ENCODE measurements at places on chromosomes 7 and 10.

- DNase-seq = peak; percentile 25
Measured at GRCh38 chr7:120941064-120941463, 9.5 kb upstream of the ING3 start.

DNA sequence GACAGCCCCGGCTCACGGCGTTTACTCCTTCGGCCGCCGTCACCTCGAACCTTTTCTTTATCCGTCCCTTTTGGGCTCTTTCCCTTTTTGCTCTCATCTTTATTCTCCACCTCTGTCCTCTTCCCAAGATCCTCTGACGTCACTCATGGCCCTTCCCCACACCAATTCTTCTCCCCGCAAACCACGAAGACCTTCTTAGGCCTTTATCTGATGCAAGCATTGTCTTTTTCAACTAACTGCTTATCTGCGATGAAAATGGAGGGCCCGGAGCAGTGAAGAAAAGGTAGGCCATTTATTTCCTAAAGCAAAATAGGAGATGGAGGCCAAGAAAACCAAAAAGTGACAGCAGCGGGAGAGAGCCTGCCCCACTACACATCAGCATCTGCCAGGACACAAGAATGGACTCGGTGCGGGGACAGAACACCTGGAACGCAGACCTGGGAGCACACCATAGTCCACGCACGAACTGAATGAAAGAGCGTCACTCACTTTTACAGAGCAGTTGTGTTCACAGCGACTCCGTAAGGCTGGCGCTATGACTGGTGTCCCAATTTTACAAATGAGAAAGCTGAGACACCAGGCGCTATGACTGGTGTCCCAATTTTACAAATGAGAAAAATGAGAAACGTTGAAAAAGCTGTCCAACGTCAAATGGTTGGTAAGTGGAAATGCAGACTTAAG, 45.3 kb downstream of the ZNF777 start:
- DNase-seq = no peak

- no peak for DNase-seq
Measured at GRCh38 chr10:13527864-13528122, 1.0 kb downstream of the BEND7 start.

- DNase-seq = no peak
Measured at GRCh38 chr10:75693489-75693888, 262.1 kb downstream of the LRMDA start.

Measured in SW 1271 (cell line).